ENCODE measurements at places on chromosomes 16 and 17. TPM values are rescaled to one million over a fixed set of nuclear protein-coding genes. Genes with fewer than 3 reads are reported as not detected.

C17orf75 gene
- 16.4 TPM for total RNA-seq

AATK gene
- total RNA-seq, result 0.32 TPM

TRIM72 gene
- total RNA-seq, result under 0.01 TPM

SALL1 gene
- total RNA-seq, result 0.16 TPM

ADAP2 gene
- total RNA-seq, result 1.3 TPM

C17orf50 gene
- total RNA-seq, result not detected

KRTAP3-1 gene
- total RNA-seq, result not detected

KRT32 gene
- total RNA-seq, result not detected

MRPL28 gene
- total RNA-seq, result 85.7 TPM

P3H4 gene
- 49.2 TPM for total RNA-seq

C16orf96 gene
- total RNA-seq, result under 0.01 TPM

BTBD17 gene
- total RNA-seq, result not detected

TBC1D3K gene
- total RNA-seq, result not detected

C16orf74 gene
- total RNA-seq, result 11.5 TPM

CCL17 gene
- total RNA-seq, result not detected

CACNG1 gene
- total RNA-seq, result not detected

Measured in bronchial smooth muscle cell (primary cell).